ENCODE measurements at places on chromosomes 7 and 10.

- no peak for DNase-seq
Measured at GRCh38 chr10:1010703-1011102, 15.0 kb downstream of the IDI2 start.

DNA sequence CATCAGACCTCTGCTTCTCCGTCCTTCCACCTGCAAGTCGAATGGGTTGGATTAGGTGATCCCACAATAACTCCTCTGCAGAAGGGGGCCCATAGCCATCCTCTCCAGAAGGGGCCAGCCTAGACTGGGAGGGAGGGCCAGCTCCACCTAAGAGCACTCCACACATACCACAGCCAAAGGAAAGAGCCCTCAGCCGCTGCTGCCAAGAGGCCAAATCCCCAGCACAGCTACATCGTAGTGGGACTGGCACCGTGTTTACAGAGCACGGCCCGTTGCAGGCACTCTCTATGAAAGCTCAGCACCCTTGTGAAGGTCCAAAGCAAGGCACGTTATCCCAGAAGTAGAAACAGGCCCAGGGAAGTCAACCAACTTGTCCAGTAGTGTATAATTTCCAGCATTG is 5.4 kb downstream of the KCNH2 start:
- DNase-seq: no peak

DNA sequence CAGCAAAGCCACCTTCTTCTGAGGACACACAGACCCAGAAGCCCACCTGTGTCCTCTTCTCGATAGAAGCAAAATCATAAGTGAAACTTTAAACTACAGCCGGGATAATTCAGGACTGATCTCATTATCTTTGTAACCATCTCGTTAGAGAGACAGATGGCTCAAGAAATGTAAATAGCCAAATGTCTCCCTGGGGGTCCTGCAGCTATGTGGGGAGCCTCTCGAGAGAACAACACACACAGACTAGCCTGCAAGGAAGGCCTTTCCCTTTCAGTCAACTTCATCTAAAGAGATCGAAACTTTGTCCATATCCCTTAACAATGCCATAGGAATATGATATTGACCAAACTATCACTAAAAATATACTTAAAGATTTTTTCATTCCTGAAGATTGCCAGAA is 93.5 kb downstream of the VWC2 start:
- DNase-seq: no peak

DNA sequence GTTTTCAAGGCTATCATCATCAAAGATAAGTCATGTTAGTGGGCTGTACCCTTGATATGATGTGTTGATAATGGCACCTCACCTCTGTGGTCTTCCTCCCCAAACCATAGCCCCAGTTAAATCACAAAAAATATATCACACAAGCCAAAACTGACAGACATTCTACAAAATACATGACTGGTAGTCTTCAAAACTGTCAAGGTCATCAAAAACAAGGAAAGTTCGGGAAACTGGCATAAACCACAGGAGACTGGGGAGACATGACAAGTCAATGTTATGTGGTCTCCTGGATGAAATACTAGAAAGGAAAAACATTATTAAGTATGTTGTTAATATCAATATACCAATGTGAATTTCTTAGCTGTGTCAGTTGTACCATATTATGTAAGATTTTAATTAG is 279.5 kb upstream of the FZD1 start:
- no peak for DNase-seq

GRCh38 chr7:8325067-8325466 is 63.1 kb upstream of the ICA1 start:
- no peak for DNase-seq

DNA sequence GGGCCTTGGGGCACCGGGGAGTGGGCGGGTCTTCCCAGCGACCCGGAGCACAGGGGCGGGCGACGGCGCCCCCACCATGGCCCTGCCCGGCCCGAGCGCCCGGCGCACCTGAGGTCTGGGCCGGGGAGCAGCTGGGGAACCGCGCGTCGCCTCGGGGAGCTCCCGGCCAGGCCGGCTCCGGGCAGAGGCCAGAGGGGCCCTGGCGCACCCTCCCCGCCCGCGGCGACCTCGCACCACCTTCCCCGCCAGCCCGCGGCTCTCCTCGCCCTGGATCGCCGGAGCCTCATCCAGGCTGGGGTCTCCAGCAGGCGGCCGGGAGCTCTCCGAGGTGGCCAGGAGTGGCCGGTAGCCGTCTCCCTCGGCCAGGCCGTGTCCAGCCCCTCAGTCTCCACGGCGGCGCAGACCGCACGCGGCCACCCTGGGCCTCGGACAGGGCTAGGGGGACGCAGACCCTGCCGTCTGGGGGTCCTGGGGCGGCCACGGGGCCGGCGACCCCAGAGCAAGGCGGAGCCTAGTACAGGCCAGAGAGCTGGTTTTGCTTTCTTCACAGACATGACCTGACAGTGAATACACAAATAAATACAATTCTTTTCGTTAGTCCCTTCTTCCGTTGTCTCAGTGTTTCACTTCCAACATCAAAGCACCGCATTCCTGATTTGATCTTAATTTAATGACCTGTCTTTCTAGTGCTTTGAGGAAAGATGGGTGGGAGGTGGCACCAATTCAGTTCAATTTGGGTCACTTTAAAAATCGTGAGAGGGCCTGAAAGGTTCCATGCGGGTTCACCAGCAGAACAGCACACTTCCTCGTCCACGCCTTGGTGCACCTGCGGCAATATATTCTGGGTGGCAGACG is 356.9 kb downstream of the DNAJB6 start:
- no peak for DNase-seq

- no peak for DNase-seq
Measured at GRCh38 chr7:94444813-94445212, 50.1 kb downstream of the COL1A2 start.

DNA sequence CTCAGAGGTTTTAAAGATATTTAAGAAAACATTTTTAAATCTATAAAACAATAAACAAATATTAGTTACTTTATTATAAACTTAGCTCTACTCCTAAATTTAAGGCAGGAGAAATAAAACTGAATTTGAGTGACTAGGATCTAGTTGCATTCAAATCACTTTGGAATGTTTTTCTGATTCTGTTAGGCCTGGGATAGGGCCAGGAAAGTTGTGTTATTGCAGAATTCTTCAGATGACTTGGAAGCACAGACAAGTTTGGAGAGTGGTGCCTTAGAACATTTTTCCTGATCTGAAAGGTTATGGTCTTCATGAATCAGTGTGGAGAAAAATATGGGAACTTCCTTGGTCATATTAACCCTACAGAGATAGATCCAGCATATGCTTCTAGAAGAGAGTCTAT is 15.6 kb upstream of the SLC25A13 start:
- no peak for DNase-seq

- peak; percentile 51 for DNase-seq
Measured at GRCh38 chr7:129271500-129272355, 46.9 kb downstream of the AHCYL2 start.

DNA sequence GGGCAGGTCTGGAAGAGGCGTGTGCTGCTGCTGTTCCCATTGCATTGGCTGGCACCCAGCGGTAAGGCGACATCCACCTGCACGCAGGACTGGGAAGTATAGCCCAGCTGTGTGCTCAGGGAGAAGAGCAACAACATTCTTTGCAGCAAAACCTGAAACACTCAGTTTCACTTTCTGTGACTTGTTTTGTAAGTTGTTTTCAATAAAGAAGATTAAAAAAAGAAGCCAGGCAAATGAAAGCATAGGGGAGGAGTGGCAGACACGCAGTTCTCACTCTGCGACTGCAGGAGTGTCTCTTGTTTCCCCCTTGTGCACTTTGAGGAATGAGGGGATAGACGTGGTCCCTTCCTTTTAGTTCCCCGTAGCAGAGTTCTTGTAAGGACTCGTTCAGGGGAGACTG is 5.8 kb downstream of the FBH1 start:
- DNase-seq: no peak

GRCh38 chr10:101851411-101852116 is 8.0 kb upstream of the KCNIP2 start:
- DNase-seq: no peak

DNA sequence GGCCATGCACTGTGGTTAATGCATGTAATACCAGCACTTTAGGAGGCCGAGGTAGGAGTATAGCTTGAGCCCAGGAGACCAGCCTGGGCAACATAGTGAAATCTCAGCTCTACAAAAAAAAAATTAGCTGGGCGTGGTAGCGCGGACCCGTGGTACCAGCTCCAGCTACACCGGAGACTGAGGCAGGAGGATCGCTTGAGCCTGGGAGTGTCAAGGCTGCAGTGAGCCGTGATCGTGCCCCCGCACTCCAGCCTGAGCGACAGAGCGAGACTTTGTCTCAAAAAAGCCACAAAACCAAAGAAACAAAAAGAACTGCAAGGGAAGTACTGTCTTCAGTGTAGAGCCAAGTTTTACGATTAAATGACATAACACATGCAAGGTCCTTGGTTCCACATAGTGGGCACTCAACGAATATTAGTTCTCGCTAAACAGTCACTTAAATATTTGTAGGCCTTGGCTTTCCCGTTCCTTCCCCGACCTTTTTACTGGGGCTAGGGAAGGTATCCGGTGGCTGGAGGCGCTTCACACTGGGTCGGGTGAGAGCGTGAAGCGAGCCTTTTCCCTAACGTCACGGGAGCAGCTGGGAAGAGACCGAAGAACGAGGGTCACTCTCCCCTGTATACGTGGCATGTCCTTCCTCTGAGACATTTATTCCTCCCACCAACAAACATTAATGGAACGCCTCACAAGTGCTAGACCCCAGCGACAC is 993 bp upstream of the SND1 start:
- DNase-seq: peak; percentile 8

GRCh38 chr10:71878327-71879034 is 27.4 kb upstream of the PSAP start:
- DNase-seq: peak; percentile 20

GRCh38 chr7:99541212-99541611 is 10.7 kb downstream of the FAM200A start:
- DNase-seq: no peak

DNA sequence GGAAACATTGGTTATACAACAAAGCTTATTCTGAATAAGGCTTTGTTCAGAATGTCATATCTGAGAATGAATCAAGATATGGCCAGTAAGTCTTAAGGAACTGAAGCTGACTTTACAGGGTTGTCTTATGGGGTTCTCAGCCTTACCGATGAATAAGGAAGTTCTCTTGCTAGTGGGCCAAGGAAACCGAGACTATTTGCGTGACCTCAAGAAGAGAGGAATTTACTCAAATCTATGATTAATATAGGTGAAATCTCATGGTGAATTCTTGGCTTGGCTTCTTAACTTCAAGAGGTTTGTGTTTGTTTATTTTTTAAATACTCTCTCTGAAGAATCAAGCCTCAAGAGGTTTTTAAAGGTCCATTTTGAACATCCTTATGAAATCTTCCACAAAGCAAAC is 4.7 kb upstream of the MRLN start:
- DNase-seq: no peak
